Stimulated activated CD4-positive, alpha-beta T cell treated with anti-CD3 and anti-CD28 coated beads, Interleukin-12 subunit alpha, Interleukin-12 subunit beta, amount 100 ng/mL, for 24 hours (primary cell): ENCODE measurements at places on chromosomes 12 and 14.

- DNase-seq = no peak
Observed at GRCh38 chr12:75656648-75657047, 145.2 kb upstream of the KRR1 start.

- no peak for DNase-seq
Observed at GRCh38 chr12:53191885-53192530, 11.3 kb upstream of the CSAD start.

- DNase-seq = no peak
Observed at GRCh38 chr12:48512855-48513254, 12.6 kb upstream of the OR8S1 start.

DNA sequence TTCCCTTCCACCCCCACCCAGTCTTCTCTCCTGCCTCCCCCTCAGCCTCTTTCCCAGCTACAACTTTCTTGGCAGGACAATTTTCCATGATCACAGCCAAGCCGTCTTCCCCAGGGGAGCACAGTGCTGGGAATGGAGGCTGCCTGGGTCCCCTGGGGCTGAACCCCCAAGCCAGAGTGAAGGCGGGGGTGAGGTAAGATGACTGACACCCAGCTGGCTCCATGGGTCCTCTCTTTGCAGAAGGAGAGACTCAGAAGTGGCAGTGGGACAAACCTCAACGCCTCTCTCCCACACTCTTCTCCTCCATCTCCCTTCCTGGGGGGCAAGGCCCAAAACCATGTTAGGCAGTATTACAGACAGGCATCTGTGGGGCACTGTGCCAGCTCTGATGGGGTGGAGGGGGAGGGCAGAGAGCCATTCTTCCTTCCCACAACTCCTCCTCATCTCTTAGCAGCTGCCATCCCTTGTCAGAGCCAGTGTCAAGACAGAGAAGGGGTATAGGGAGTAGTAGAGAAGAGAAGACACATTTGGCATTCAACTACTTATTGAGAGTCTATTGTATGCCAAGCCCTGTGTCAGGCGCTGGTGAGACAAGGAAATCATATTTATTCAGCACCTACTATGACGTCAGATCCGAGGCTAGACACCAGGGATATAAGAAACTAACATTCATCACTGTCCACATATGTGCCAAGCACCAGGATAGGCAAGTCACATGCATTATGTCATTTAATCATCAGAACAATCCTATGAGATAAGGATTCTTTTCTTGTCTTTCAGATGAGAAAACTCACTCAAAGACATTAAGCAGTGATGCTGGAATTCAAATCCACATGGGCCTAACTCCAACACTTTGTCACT lies 3.6 kb downstream of the ITGA7 start:
- DNase-seq = no peak

GRCh38 chr12:51200806-51201205 lies 17.1 kb downstream of the POU6F1 start:
- no peak for DNase-seq

DNA sequence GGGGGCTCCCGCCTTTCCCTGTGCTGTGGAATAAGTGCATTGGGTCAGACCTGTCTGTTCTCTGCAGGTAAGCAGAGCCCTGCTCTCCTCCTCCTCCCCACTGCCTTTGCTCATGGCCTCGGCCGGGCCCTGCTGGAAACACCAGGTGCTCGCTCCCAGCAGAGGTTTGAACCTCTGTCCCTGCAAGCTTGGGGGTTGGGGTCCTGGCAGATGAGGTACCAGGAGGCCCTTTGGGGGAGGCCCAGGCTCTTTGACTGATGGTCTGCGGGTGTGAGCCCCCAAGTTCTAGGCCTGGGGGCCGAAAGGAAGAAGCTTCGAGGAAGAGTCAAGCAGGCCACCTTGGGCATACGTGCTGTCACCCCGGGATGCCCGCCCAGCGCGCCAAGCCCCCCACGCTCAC lies 22.1 kb upstream of the CEP170B start:
- no peak for DNase-seq

DNA sequence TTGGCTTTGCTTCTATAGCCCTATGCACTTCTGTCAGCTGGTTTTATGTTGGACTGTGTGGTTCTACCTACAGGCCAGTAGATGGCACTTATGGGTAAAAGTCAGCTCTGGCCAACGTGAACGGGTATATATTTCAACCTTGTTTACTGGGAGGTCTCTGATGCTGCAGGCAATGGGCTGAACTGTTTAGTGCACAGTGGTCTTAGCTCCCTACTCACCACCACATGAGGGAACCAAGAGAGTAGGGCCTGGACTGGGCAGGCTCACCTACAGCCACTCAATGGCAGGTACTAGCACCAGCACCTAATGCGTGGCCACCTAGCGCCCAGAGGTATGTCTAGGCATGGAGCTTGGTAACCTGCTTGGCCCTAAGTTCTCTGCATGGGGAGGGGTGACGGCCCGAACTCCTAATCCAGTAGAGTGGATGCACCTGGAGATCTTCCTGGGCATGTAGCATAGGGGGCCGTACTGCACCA lies 481.8 kb downstream of the TMEM117 start:
- no peak for DNase-seq

DNA sequence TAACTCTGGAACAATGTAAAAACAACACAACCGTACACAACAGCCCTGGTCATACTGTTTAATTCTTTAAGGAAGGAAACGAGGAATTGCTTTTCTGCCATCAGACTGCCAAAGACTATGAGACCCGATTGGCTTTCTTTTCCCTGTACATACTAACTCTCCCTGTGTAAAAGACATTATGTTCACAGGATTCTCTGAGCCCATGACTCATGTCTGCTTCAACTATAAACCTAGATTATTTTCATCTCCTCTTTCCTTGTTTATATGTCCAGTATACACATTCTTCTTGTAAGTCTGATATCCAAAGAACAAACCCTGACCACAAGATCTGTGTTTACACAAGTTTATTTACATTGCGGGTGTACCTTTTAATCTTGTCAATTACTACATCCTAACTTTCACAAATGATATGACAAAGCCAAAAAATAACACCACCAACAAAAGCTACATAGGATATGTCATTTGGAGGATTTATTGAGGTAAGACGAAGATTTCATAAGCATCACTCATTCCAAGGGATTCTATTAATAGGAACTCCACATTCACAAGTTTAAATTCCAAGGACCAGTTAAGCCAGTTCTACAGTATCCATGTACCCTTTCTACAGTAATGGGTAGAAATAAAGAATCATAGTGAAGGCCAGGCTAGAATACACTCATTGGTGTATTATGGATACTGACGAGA lies 67.3 kb downstream of the STXBP6 start:
- no peak for DNase-seq

GRCh38 chr12:130557886-130558765 lies 158.0 kb downstream of the RIMBP2 start:
- no peak for DNase-seq

GRCh38 chr12:82708061-82708879 lies 21.6 kb downstream of the TMTC2 start:
- DNase-seq = no peak

GRCh38 chr12:20272801-20273200 lies 95.5 kb upstream of the PDE3A start:
- DNase-seq = no peak

GRCh38 chr12:131867891-131868675 lies 26.3 kb upstream of the ULK1 start:
- no peak for DNase-seq

- no peak for DNase-seq
Observed at GRCh38 chr12:95582230-95583058, 31.2 kb upstream of the USP44 start.

DNA sequence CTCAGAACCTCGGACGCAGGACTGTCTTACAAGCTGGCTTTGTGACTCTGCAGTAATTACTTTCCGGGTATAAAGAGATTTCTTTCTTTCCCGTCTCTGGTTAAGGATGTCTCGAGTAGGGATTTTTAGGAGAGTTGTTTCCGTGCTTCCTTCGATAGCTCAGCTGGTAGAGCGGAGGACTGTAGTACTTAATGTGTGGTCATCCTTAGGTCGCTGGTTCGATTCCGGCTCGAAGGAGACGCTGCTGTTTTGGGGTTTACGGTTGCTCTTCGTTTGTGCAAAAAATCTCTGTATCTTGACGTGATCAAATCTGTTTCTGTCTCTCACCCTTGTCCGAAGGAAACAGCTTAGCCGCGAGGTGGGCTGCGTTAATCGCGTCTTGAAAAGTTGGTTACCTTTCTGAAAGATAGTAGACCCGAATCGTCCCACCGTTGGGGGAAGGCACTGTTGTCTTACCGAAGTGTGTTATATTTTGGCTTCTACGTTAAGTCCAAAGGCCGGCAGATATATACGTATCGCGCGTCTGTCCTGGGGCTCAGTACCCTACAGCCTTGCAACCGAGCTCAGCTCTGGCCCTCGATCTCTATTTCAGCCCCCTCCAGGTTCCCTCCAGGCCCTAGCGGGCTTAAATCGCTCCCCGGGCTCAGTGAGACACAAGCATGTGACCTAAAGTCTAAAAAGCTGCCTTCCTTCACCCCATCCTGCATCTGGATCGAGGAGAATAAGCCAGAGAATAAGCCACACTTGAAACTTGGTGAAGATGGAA lies 1.1 kb upstream of the RNASE4 start:
- DNase-seq = peak; percentile 86

GRCh38 chr14:51676549-51676948 lies 24.8 kb downstream of the FRMD6 start:
- DNase-seq = no peak

DNA sequence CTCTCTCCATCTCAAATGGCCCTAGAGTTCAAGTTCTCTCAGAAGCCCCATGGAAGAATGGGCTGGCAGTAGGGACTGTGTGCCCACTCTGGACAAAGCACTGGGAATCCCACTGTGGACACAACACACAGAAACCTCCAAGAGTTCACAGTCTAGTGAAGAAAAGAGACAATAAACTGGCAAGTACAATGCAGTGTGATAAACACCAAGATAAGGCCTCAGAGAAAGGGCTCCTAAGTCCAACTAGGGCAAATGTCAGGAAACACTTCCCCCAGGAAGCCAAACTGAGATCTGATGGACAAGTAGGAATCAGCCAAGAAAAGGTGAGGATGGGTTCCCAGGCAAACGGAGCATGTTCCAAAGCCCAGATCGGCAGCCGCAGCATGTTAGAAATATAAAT lies 5.4 kb downstream of the VSIG10 start:
- DNase-seq = no peak

GRCh38 chr14:75578102-75578785 lies at the start of gene FLVCR2:
FLVCR2 (plus strand) TSS chr14:75578620; CDS start chr14:75578973, 353 bp downstream.
- DNase-seq = no peak

DNA sequence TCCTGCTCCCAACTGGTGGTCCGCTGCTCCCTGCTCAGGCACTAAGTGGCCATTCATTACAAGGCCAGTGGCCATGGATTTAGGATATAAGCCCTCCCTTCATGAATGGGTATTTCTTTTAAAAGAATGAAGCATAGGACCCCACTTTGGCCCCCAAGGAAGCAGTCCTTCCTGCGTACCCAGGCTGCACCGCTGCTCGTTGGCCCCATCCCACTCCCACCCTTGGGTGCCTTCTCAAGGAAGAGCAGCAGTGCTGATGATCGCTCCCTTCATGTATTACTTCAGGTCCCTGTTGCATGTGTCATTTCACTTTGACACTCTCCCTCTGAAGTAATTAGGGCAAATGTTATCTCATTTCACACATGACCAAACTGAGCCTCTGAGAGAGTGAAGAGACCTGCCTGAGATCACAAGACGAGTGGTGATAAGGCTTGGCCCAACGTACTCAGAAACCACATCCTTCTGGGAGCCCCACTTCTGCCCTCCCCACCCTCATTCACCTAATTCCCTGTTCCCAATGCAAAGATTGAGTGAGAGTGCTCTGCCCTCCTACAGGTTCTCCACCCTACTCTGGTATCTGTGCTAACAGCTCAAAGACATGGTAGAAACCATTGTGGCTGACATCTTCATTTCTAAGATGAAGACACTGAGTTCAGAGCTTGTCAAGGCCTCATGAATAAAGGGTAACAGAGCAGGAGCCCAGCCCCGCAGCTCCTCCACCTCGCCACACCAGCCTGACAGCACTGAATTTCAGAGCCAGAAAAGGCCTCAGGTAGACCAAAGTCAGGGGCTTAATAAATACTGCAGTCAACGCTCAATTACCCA lies 10.3 kb upstream of the KRT2 start:
- no peak for DNase-seq

DNA sequence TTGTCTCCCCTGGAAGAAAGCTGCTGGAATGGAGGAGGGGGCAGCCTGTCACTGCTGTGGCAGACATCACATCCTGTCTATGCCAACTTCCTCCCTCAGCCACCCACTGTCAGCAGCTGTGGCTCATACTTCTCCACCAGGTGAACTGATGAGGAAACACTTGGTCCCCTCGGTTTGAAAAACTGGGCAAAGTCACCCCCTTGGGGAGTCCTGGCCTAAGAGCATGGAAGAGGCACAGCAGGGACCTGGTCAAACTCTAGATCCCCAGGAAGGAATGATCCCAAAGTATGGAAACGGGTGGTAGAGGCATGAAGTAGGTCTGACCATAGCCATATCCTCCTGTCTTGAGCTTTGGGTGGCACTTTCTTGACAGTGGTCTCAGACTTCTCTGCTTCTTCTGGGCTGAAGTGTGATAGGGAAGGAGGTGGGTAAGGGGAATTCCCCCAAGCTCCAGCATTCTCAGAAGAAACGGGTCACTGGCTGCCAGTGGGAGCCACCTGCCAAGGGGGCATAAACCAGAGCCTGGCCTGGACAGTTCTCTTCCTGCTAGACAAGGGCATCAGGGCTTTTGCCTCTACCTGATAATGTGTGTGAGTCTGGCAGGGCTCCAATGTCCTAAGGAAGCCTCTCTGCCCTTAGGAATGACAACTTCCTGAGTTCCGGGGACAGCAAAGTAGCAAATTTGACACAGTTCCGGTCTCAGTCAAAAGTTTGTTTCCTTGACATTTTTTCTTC lies 36.0 kb downstream of the FMNL3 start:
- peak; percentile 21 for DNase-seq

DNA sequence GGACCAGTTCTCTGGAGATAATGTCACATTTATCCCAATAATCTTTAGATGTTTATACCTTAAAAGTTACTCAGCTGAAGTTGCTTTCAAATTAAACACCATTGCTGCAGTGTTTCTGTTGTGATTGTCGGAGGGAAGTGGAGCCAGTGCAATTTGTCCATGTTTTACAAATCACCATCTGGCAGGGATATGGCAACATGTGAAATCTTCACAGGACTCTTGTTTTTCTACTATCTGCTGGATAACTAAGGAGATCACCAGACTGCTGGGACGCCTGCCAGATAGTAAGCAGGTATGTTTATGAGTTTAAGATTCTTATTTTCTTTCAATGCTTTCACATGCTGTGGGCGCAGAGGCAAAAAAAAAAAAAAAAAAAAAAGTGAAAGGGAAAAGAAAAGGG lies 100.3 kb upstream of the SOX5 start:
- DNase-seq = no peak

- no peak for DNase-seq
Observed at GRCh38 chr12:78696267-78696666, 168.3 kb upstream of the SYT1 start.

DNA sequence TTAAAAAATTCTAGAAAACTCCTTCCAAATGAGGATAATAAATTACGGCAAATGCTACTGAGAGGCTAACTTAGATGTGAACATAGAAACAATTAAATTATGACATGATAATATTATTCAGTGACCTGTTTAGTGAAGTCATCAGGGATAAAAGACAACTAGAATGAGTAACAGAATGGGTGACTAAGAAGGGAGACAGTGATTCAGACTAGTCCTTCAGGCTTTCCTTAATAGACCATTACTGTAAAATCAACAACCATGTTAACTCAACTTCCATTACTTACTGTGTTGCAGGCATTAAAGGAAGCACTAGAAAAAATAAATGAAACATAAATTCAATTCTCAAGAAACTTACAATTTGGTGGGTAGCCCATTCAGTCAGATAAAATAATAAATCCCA lies 543.9 kb upstream of the LRFN5 start:
- DNase-seq = no peak
